CD8-positive, alpha-beta memory T cell (primary cell): ENCODE measurements at places on chromosomes 1 and 21.

DNA sequence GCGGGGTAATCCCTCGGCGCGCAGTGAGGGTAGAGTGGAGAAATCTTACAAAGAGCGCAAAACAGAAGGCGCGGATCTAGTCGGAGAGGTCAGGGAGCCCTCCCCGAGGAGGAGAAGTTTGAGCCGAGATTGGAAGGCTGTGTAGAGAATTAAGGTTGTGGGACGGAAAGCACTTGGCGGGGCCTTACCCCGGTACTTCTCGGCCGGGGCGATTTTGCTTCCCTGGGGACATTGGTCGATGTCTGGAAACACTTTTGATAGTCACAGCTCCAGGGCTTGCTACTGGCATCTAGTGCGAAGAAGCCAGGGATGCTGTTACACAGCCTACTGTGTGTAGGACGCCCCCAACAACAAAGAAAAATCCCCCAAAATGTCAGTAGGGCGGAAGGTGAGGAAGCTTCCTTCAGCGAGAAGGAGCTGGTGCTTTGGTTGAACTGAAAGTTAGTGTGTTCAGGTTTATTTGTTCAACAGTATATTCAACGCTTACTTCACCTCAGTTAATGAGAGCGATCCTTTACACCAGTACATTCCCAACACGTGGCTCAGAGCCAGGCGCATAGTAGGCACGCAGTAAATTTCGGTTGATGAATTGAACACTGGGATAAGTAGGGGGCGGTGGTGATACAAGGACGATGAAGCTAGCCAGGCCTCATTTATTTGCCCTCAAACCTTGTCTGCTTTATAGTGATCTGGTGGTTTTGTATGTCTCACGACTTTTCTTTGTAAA, 807 bp downstream of the CEP85 start:
- DNase-seq = no peak

GRCh38 chr1:8421721-8422120, 103.8 kb downstream of the SLC45A1 start:
- no peak for DNase-seq

DNA sequence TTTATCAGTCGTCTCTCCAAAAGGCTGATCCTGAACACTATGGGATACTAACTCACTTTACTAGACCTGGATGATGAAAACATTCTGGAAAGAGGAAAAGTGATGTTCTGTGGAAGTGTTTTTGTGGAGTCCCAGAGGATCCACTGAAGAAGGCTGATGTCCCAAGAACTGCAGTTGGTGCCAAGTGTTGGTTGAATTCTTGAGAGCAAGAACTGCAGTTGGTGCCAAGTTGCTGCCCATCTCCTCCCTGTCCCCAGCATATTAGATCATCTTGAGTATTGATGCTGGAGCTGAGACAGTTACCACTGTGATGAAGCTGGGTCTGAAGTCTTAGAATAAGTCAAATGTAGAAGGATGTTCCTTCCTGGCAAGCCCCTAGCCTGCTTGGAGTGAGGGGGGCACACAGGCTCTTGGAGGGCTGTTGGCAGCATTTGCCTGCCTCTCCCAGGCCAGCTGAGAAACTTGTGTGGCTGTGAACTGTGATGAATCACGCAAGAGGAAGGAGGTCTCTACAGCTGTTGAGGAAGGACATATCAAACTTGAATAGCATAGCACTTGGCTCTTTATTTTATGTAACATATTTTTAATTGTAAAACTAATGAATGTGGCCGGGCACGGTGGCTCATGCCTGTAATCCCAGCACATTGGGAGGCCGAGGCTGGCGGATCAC, 48.1 kb downstream of the DNAJC6 start:
- DNase-seq = no peak

- DNase-seq = no peak
Measured at GRCh38 chr1:224199679-224200078, 16.6 kb downstream of the DEGS1 start.

GRCh38 chr1:201310986-201311355, 27.7 kb downstream of the PKP1 start:
- DNase-seq = no peak

DNA sequence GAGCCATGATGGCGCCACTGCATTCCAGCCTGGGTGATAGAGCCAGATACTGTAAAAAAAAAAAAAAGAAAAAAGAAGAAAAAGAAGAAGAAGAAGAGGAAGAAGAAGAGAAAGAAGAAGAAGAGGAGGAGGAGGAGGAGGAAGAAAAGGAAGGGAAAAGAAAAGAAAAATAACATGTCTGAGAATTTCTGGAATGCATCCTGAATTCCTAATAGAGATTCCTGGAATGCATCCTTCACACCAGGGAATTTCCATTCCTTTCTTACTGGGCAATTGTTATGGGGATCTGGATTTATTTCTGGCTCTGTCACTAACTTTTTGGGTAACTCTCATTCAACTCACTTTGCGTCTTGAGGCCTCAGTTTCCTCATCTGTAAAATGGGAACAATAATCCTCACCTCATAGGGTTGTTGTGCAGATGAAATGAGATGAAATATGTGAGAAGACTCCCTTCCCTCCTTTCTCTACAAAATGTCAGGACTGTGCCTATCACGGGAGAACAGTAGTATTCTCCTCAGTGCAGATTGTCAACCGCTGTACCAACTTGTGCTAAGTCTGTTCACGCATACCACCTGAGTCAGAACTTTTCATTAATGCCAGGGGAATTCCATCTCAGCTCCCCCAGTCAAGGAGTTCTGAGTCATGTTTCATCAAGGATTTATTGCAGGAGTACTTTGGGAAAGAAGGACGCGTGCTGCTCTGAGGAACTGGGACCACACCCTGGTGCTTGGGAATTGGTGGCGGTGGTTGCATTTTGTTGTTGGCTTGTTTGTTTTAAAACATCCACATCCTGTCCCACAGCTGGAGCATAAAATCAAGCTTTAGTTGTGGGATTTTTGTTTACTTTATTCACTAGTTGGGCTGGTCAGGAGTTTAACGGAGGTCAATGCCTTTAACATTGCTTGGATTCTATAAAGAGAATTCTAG, 42.4 kb upstream of the ROR1 start:
- DNase-seq = no peak

- no peak for DNase-seq
Measured at GRCh38 chr1:160108888-160109662, 6.5 kb upstream of the ATP1A2 start.

- DNase-seq = no peak
Measured at GRCh38 chr1:159935719-159936272, 9.6 kb downstream of the IGSF9 start.

DNA sequence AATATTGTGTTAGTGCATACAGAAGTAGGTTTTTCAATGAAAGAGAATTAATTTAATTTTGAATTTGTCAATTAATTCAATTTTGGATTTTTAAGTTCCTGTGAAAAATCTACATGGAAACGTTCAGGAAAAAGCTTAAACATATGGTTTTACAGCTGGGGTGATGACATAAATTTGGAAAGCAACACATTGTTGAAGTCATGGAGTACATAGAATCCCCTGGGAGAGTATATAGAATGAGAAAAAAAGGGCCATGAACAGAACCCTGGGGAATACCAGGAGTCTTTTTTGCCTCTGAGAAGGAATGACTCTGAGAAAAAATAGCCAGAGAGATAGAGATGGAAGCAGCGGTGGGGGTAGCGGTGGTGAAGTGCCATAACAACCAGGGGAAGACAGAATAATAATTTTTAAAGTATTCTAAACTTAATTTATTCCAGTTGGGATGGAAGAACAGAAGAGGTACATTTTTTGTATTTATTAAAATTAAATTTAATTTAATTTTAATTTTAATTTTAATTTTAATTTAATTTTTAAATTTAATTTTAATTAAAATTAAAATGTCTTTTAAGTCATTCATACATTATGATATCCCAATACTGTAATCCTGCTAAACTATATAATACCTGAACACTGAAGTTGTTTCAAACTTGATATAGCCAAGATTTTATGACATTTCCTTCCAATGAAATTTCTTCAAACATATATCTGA, 48.9 kb downstream of the NME7 start:
- no peak for DNase-seq

DNA sequence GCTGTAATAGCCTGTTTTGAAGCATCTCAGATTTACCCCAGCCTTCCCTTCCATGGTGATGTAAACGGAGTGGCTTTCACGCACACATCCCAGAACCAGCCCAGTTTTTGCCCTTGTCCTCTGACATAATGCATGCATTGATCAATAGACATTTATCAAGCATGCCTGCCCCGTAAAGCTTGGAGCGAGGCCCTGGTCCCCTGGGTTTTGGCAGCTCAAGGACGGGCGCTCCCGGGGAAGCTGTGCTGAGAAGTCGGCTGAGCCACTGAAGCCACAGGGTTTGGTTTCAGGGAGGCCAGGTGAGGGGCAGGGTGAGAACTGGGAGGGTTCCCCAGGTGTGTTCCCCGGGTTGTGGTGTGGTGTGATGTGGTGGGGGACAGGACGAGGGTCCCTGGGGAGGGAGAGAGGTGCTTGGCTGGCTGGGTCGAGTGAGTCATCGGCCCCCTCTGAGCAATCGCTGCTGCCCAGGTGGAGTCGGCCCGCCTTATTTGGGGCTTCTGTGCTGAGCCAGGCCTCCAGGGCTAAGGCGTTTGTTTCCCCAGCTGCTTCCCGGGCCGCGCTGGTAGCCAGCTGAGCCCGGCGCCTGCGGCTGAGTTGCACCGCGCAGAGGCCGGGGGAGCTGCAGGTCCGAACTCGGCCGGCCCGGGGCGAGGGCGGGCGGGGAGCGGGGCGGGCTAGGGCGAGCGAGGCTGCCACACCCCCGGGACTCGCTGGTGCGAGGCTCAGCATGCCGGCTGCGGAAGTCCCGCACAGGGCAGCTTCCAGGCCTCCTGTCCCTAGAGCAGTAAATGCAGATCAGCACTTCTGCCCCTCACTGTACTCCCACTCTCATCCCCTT, 23.6 kb downstream of the ATP2B4 start:
- peak; percentile 41 for DNase-seq

DNA sequence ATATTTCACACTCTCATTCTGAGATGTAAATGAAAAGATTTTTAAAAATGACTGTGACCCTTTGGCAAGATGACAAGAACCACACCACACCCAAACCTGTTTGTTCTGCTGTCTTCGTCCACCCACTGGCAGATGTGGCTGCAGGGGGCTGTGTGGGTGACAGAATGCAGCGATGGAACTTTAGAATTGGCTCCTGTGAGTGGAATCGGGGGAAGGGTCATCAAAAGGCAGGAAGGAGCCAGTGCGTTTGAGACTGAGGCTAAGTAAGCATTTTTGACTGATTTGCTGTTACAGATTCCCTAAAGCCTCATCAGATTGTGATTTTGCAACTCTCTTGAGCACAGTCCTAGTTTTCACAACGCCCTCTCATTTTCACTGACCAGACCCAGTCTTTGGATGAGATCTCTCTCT, 111.2 kb upstream of the ADGRL2 start:
- DNase-seq = no peak

DNA sequence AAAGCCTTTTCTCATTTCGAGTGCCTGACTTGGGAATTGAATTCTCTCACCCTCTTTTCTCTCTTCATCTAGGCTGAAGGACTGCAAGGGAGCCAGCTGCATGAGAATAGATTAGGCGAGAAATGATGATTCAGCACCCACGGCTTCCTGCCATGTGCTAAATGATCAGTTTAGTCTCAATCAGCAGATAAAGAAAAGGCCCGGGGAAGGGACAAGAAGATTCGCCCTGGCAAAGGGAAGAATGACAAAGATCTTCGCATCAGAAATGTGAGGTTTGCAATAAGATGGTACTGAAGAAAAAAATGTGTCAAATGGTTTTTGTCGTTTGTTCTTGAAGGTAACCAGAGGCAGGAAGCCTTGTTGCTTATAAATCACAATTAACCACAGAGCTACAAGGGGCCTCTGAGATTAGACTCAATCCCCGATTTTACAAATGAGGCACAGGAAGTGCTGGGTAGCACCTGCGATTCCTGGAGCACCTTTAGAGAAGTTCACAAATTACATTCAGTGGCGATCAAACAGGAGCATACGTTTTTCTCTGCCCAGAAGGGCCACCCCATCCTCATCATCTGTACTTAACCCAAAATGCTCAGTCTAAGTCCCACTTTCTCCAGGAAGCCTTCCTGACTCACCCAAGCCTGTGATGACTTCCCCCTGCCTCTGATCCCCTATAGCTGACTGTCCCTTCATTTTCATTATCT, 183.4 kb downstream of the ZNF281 start:
- peak; percentile 1 for DNase-seq

GRCh38 chr1:103514920-103515503, 10.5 kb upstream of the RNPC3 start:
- peak; percentile 44 for DNase-seq

DNA sequence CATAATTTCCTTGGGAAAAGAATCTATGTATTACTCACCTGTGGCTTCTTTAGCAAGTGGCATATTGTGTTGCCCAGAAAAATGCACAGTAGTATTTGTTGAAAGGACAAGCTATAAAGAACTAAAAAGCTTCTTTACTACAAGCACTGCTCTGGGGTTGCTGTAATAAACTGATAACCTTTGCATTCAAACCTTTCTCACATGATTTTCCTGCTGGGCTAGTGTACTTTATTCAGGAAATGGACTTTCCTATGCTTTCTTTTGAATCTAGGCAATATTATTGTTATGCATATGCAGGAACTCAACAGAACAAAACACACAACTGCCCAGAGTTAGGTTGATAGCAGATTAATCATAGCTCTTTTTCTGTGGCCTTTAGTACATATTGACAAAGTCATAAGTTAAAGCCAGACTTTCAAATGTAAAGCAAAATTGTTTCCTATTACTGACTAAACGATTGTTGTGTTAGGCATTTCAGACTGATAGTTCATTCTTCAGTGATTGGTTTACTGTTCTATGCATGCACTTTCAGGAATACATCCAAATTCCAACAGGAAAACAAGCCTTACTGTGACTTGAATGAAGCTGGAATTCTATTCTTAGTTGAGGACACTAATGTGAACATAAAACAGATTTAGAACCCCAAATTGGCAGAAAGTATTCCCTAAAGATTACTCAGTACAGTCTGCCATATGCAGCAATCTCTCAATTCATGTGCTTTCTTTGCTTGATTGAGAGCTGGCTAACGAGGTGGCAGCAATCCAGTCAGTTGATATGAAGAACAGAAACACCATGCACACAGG, 564.3 kb upstream of the NEGR1 start:
- no peak for DNase-seq

- no peak for DNase-seq
Measured at GRCh38 chr21:42121794-42122193, 50.7 kb downstream of the UMODL1 start.

DNA sequence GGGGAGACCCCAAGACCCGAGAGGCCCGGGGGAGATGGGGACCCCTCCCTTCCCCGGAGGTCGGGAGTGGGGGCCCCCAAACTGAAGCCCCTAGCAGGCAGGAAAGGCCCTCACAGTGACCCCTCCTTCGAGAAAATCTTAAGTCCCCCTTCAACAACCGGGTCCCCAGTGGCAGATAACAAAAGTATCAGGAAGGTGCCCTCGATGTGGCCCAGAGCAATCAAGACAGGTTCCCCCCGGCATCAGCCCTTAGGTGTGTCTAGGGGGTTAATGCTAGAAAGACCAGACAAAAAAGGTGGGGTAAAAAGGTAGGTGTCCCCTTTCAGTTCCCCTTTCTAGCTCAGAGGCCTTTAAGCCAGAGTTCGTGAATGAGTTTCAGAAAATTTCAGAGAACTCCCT, 282 bp upstream of the ECE1 start:
- DNase-seq = peak; percentile 37

GRCh38 chr1:8104278-8105236, 78.4 kb upstream of the ERRFI1 start:
- DNase-seq = no peak

- DNase-seq = no peak
Measured at GRCh38 chr1:219755234-219755633, 142.3 kb upstream of the ZC3H11B start.
